ENCODE measurements at places on chromosomes 3 and 15.

DNA sequence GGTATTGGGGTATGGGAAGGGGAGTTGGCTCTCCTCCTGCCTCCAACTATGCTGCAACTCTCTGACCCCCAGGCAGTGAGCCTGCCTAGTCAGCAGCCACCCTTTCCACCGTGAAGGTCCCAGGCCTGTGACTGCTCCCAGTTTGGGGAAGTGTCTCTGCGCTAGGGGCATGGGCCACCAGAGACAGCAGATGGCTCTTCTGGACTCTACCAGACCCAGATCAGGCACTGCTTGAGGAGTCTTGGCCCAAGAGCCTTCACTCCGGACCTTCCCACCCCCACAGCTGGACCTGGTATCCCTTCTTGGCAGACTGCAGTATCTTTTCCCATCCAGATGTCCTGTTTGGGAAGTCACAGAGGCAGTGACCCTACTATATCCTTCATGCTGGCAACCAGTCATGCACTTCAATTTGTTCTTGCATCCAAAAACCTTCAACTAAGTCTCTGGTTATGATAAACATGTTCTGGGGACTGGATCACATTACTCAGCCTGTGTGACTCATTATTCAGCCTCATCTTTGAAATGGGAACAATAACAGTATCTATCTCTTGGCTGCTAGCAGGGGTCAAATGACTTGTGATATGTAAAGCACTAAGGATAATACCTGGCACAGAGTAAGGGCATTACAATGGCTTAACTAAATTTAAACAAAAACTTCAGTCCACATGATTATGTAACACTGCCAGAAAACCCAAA lies 62.7 kb downstream of the POMGNT2 start:
- no peak for DNase-seq

DNA sequence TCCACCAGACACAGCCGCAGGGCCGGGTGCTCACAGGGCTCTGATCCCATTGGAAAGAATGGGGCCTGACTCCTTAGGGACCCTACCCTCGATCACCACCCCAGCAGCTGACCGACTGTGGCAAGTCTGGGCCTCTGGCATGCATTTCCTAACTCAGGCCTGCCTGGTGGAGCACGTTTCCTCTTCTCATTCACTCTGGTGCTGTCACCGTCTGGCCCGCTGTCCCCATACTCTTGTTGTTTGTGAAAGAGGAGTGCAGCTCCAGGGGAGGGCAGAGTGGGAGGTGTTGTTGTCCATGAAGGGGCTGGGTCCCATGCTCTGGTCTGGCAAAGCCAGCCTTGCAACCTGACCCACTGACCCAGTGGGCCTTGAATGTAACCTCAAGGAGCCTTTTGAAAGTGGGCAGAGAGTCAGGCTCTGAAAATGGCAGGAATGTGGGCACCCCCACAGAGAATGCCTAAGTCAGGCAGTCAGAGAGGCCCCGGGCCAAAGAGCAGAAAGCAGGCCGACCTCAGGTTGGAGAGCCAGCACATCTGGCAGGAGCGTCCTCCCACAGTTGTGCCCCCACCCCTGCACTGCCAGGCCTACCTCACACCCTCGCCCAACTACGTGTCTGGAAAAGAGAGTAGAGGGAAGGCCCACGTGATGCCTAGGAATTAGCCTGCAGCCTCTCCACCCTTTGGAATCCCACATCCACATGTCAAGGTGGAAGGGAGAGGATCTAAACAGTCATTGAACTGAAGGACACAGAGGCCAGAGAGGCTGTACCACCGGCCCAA lies 10.9 kb downstream of the SEMA7A start:
- no peak for DNase-seq

DNA sequence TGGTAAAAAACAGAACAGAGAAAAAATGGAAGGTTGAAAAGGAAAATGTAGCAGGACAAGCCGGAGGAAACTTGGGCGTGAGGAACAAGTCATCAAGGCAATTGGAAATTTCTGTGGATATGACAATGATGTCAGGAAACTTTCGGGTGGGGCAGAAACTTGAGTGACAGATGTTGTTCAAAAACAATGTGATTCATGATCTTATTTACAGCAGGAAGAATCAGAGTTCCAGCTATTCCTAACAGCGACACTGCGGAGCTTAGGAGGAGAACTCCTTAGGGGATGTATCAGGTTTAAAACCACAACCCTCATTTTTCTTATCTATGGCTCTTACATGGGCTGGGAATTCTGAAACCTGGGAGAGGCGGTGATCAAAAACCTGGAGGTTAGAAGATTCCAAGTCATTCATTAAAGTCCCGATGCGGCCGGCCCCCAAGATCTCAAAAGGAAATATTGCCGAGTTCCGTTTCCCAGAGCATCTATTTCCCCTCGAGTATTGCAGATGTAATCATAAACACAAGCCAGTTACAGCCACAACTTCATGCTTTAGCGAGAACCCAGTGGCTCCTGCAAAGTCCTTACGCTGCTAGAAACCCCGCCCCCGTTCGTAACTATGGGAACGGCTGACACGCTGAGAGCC lies 659 bp upstream of the ARRDC4 start:
- no peak for DNase-seq

- no peak for DNase-seq
Measured at GRCh38 chr15:83694015-83694414, 40.1 kb downstream of the ADAMTSL3 start.

DNA sequence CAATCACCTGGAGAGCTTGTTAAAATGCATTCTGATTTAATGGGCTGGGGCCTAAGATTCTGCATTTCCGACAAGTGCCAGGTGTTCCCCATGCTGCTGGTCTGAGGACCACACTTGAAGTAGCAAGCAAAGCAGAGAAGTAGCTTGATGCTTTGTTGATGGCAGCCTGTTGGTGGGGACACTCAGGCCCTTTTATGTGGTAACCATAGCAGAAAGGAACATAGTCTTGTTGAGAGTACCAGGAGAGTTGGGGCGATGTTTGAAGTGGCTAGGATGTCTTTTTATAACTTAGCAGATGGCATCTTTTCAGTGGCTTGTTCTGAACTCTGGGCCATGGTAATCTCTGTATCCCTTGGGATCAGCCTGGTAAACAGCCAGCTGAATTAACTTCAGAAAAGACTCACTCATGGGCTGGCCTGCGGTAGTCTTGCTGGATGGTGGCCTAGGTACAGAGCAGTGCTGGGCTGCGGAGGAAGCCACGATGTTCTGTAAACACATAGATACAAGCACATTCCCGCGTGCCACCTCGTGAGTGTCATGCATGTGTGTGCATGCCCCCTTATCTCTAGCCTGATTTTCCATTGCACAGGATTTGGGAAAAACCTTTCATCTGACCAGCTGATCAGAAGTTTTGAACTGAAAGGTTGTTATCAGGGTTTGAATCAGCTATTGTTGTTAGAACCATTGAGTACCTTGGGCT lies 292.4 kb upstream of the LRRFIP2 start:
- no peak for DNase-seq

DNA sequence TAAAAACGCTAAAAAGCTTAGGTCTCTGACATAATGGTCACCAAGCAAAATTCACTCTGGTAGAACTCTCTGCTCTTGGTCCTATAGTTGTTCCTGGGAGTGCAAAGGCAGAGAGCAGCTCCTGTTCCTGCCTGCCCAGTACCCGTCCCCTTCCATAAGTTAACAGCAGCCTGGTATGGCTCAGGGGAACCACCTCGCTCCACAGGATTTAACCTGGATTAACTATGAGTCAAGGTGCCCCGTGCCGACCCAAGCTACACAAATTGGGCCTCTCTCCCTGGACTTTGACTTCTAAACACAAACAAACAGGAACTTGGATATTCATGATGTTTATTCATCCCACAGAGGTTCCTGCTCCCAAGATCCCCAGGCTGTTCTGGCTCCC lies 32.1 kb downstream of the SCAP start:
- no peak for DNase-seq

- DNase-seq = no peak
Measured at GRCh38 chr3:15795651-15796308, 2.0 kb downstream of the ANKRD28 start.

DNA sequence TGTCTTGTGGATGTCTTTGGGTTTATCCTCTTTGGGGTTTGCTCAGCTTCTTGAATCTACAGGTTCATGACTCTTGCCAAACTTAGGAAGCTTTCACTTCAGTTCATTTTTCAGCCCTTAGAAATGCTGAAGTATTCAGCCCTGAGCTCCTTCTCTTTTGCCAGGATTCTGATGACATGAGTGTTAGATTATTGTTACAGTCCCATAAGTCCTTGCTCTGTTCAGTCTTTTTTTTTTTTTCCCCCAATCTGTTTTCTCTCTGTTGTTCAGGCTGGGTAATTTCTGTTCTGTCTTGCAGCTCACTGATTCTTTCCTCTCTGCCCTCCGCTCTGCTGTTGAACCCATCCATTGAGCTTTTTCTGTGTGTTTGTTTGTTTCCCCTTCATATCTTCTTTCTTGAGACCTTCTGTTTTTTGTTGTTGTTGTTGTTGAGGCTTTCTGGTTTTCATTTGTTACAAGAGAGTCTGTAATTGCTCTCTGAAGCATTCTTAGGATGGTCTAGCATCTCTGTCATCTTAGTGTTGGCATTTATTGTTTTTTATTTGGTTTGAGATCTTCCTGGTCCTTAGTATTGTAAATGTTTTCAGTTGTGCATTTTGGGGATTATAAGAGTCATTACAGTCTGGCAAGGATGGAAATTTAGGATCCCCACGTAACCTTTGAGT lies 18.4 kb downstream of the LRCH3 start:
- no peak for DNase-seq

GRCh38 chr3:53005854-53006513 lies 39.9 kb downstream of the SFMBT1 start:
- DNase-seq = no peak

GRCh38 chr3:27939940-27940339 lies 217.8 kb upstream of the EOMES start:
- DNase-seq = no peak

- DNase-seq = no peak
Measured at GRCh38 chr3:32309654-32310242, 71.3 kb downstream of the CMTM8 start.

- peak; percentile 50 for DNase-seq
Measured at GRCh38 chr3:172323894-172324610, 124.2 kb downstream of the GHSR start.

GRCh38 chr3:135147657-135148056 lies 352.6 kb downstream of the EPHB1 start:
- DNase-seq = no peak

DNA sequence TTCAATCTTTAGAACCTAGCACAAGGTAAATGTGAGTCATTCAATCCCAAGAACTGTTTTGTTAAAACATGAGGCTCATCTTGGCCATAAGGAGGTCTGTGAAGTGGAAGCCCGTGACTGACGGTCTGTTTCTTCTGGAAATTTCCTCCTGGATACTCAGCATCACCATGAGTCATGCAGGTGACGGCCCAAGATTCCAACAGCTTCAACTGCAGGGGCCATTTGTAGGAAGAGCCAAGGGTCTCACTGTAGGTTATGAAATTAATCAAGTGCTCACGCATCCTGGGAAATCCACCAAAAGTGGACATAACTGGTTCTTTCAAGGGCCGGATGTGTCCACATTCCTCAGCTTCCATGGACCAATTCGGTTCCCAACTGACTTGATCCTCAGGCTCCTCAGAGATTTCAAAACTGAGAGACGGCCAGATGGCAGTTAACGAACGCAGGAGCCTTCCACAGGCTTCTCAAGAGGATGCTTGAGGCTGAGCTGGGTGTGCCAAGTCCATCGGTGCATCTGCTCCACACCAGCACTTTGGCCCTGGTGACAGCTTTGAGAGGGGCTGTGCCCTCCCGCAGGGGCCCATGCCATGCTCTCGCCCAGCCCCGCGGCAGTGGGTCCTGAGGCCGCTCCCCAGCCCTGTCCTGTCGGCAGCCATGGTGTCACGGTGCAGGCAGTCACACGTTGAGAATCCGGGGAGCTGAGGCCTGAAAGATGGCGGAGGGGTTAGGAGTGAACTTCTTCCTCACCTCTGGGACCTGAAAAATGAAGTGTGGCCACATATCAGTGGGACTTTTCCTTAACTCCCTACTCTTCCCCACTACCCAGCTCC lies 8.5 kb downstream of the MAP6D1 start:
- DNase-seq = no peak

GRCh38 chr15:81206018-81206417 lies 9.3 kb downstream of the IL16 start:
- no peak for DNase-seq

DNA sequence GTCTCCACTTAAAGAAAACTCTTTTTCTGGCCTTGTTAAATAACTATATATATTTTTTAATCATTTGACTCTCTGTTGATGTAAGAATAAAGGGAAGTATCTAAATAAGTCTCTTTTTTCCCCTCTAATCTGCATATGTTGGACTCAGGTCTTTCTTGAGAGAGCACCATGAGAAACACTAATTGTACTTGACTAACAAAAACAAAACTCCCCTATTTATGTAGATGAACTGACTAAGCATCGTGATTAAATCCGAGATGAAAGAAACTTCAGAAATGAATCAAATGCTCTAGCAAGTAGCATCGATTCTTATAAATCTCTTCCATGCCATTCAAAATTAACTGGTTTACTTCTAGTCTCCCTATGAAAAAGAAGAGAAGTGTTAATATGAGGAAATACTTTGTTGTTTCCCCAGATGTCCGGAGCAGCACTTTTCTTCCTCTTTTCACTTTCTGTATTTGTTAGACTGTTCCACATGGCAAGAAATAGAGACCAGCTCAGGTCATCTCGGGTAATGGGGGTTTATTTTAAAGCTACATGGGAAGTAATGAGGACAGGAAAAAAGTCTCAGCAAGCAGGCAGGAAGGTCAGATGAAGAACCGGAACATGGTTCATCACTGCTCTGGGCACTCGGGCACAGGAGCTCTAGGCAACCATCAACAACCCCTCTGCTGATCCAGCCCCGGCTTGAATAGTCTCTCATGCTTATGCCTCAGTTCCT lies 288.3 kb downstream of the CNTN6 start:
- no peak for DNase-seq

DNA sequence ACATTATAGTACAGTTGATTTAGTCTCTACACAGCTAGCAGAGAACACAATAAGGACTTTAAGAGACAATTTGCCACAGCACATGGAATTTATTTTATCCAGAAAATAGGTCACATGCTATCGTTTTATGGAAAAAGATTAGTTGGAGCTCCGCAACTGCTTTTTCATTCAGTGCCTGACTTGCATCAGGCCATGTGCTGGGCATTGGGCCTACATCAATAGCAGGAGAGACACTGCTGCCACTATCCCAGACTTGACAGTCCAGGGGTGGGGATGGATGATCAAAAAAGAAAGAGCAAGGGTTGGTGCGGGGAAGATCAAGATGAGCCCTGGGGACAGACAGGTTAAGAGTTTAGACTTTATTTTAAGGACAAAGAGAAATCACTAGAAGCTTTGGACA lies 75.2 kb upstream of the C3orf80 start:
- no peak for DNase-seq

- DNase-seq = no peak
Measured at GRCh38 chr3:7315037-7315436, 454.1 kb downstream of the GRM7 start.

DNA sequence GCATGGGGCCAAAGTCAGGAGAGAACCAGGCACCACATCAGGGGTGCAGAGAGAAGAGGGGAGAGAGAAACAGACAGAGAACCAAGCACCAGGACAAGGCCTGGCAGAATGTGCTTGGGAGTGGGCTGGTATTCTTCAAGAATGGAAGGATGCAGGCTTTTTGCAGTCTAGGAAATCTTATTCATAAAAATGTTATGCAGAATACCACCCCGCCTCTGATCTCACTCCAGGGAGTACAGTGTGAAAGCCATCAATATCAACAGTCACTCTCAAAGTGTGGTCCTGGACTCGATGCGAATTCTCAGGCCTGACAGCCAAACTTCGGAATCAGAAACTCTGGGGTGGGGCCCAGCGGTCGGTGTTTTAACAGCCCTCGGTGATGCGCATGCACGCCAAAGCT lies 16.9 kb downstream of the NTRK3 start:
- DNase-seq = no peak

Data from activated T-cell treated with anti-CD3 and anti-CD28 coated beads, Interleukin-2, amount 50 U/mL, for 72 hours (primary cell).